Stimulated activated CD4-positive, alpha-beta T cell treated with anti-CD3 and anti-CD28 coated beads, Interleukin-1b, Interleukin-23, amount 100 ng/mL, for 24 hours (primary cell): ENCODE measurements at places on chromosomes 3 and 15.

DNA sequence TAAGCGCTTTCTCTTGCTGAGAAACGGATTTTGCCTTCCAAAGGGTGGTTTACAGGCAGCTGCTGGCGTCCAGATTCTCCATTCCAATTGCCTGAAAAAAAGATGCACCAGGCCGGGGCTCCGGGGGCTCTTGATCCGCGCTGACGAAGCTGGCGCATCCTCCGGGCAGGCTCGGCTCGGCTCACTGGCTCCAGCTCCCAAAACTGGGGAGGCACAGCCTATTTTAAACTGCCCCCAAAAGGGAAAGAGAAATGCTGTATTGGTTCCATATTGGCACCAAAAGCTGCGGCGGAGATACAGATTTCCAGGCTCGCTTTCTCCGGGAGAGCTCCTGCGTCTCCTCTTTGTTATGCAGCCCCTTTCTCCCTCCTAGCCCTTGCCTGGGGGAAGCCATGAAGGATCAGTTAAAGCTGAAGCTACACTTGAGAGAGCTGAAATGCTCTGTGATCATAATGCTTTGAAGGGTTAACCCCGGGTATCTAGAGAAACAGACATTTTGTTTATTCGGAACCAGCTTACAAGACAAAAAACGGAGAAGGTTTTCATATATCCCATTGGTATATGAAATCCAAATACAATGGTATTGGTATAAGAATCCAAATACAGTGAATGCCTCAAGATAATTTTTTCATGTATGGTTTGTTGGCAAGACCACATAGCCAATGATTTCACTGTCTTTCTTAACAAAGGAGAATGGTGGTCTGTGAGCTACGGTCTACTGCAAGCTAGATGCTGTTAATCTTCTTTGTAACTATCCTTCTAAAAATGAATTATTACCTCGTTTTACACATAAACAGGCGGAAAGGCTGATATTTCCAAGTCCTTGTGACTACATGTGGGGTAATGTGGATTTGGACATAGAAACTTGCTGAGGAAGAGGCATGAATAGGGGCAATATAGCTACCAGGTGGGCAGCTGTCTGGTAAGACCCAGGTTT is 693 bp downstream of the CD200 start:
- DNase-seq, result no peak

- no peak for DNase-seq
Measured at GRCh38 chr15:81106560-81106959, 27.5 kb upstream of the CFAP161 start.

GRCh38 chr3:170622369-170623159 is 36.7 kb upstream of the SLC7A14 start:
- DNase-seq, result no peak

GRCh38 chr3:17052363-17052762 is 167.6 kb downstream of the PLCL2 start:
- DNase-seq, result no peak

DNA sequence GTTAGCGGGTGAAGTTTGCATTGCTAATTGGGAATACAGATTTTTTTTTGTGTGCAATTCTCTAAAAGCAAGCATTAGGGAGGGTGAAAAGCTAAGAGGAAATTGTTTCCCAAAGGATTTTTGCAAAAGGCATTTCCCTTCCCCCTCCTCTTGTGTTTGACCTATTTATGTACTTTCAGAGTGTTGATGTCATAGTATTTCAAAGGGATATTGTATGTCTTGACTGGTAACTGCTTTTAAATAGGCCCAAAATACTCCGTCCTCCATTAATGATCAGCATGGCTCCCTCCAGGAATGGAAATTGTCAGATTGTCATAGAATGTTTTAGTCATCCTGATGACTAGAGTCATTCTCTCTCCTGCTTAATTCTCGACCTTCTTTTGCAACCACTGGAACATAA is 32.4 kb downstream of the TRIM71 start:
- DNase-seq, result no peak

GRCh38 chr3:180329187-180329586 is 272.8 kb upstream of the TTC14 start:
- no peak for DNase-seq

DNA sequence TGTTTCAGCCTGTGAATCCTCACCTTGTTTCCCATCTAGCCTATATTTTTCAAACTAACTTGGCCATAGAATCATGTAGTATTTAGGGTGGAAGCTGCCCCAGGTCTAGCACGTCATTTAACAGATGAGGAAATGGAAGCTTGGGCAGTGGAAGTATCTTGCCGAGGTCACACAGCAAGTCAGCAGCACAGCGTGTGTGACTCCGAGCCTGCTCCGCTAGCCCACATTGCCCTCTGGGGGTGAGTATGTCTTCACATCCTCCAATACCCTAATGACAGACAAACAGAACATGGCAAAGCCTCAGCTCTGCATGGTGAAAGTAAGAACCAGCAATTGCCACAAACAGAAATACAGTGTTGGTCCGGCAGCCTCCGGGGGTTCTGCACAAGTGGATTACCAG is 2.2 kb upstream of the CCR5 start:
- no peak for DNase-seq

DNA sequence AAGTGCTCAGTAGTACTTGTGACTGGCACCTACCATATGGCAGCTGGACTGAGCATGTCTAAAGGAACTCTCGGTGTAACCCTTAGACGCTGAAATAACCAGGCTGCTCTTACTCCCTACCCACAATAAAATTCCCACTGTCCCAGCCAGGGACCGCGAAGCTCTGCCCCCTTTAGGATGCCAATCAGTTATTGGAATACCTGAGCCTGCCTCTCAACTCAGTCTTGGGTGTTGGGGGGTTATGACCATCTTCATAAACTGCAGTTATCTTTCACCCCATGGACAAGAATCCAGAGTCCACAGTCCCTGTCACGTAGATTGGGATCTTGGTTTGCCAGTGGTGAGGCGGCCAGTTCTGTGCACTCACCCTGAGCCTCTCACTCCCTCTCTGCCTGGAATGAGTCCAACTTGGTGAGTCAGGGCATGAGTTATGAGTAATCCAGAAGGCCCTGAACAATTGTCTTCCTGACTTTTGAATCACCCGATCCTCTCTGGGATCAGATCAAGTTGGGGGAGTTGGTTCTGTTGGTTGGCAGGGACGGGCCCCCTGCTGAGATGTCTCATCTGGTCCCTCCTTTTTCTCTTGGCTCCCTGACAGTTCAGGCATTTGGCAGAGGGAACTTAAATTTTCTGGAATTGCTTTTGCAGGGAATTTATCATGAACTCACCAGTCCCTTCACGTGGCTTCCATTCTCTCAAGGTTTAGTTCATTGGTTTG is 120.1 kb upstream of the UBE2E1 start:
- DNase-seq, result no peak

DNA sequence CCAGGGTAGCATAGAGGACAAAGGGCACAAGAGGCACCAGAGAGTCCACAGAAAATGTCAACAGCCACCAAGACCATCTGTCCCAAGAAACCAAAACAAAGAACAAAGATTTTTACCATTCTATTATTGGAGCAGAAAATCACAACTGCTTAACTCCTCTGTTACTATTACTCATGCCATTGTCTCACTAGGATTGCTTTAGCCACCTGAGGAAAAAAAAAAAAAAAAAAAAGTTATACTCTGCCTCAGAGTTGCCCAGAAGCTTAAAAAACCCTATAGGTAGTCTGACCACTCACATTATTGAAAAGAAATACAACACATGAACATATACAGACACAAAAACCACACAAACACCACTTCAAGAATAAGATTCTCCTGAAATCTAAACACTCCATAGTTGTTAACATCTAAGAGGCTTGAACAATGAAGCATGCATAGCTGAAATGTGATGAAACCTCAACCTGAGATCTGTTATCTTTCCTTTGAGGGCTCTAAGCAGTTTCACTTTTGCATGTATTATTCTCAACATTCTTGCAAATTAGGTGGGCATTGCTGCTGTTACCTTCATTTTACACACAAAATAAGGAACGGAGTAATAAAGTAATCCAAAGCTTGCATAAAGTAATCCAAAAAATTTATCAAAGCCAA is 85.4 kb downstream of the IGSF11 start:
- DNase-seq, result no peak

DNA sequence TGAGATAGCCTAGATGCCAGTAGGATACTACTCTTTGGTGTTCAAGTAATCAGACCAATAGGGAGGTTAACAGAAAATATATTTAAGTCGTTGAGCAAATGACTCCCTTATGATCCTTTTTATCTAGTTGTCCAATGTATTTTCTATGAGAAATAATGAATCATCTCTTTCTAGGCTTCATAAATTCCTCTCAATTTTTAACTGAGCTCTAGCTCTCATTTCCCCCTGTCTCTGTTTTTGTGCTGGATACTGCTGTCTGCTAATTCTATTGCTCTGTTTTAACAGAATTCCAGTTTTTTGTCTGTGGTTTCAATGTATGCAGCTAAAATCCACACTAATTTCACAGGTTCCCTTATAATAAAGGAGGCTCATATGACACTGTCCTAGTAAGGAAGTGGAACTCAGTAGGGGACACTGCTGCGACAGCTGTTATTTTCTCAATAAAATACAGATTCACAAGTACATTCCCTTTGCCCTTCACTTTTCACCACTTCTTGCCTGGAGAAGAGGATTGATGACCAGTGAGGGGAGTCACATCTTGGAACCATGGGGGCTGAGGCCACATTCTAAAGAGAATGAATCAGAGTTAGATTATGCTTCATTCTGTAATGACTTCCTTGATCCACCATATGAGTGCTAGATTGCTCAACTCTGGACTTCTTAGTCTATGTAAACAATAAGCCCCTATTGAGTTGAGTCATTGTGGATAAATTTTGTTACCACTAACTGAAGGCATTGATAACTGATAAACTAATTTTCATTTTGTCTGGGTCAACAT is 558.7 kb upstream of the KCNMB2 start:
- DNase-seq, result no peak

DNA sequence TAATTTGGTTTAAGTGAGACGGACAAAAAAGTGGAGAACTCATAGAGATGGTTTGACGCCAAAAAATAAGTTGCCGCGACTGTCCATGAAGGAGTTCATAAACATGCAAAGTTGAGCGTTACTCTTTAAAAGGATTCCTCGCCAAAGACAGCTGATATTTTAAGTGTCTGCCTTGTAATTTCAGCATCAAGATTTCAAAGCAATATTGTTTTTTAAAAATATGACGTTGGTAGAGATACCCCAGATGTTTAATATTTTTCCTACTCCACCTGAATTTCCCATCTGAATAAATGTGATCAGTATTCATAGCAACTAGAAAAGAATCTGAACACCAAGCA is 155.0 kb downstream of the TUSC7 start:
- DNase-seq, result no peak

DNA sequence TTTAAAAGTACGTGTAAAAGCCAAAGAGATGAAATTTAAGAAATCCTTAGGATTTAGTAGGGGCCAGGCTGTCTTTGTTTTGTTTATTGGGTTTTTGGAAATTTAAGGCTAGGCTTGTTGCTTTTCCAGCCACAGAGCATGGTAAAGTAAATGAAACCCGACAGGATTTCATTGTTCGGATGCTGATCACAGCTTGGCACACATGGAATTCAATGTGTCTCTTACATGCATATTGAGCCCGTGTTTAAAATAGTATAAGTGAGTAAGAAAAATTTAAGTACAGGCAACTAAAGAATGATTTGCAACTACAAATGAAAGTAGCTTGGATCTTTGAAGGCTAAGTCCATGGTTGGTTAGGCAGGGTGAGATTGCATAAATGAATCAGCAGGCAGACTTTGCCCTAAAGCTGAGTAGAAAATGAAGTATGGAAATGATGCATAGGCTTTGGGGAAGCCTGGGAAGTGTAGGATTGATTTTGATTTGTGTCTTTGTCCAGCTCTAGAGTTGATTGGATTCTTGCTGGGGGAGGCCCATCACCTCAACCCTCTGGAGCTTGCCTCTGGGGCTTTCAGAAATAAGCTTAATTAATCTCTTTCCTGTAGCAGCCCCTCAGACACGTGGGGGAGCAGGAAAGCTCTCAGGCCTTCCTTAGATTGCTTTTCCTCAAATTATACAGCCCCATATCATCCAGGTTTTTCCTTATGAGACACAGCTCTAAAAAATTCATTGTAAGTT is 68.2 kb upstream of the ADAMTSL3 start:
- no peak for DNase-seq

- DNase-seq, result peak; percentile 38
Measured at GRCh38 chr15:90902040-90902839, 862 bp upstream of the MAN2A2 start.
